ENCODE measurements at places on chromosomes 3 and 15. TPM values are rescaled to one million over a fixed set of nuclear protein-coding genes. Genes with fewer than 3 reads are reported as not detected.
A peak's percentile ranks its signal among the peaks of the same experiment; 100 is the strongest.

GRCh38 chr3:32493437-32494414 is 8.9 kb downstream of the CMTM6 start:
- no peak for DNase-seq

DNA sequence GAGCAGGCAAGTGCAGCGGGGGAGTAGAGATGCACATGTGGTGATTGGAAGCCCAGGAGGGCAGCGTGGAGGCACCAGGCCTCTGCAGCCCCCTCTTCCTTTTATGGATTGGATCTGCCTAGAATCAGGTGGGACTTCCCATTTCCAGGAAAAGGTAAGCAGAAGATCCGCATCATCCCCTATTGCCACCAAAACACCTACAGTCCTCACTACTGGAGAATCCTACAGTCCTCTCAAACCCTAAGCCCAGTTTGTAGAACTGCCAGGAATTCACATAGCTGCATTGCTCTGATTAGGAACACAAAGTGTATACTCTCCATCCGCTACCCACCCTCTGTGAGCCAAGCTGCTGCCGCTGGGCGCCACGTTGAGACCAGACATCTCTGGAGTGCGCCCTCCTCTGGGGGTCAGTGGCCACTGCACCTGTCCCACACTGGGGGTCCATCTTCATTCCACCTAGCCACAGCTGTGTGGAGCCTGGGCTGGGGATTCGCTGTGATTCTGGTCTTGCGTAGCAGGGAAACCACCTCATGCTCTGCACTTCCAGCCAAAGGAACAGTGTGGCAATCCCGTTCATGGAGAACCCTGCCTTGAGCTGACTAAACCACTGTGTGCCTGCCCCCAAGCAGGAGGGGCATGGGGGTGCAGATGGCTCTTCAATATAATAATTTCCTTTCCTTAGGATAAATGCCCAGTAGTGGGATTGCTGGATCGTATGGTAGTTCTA is 88.9 kb upstream of the PTX3 start:
- DNase-seq = no peak

DNA sequence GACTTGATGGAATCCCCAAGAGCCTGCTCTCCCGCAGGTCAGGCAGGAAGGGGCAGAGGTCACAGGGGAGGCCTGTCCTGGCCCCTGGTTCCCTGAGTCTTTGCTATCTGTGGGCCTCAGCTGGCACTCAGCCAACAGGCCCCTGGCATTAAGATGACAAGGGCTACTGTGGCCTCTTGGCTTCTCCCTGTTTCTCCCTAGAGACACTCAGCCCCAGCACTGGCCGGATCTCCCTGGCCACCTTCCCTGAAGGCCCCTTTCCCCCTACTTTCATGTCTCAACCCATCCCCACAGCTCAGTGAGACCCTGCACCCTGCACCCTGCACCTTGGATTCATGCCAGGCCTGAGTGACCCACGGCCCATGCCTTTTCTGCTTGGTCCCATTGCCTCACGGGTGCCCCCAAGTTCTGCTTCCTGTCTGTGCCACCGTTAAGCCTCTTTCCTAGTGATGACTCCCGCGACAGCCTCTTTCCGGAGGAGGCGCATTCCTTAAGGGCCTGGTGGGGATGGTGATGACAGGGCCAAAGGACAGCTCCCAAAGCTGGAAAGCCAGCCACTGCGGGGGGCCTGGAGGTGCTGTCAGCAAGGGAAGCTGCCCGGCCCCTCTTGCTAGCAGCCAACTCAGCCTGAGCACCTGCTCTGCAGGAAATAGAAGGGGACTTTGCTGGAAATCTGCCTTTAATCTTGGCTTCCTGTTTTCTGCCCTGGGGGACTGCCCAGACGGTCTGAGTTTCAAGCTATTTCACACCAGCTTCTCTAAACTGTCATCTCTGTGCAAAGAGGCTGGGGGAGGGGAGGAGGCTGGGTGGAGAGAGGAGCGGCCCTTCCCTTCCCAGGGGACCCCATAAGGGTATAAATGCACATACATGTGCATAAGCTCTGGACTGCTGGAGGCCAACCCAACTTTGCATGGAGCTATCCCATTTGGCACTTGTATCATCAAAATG is 4.8 kb upstream of the CSK start:
- no peak for DNase-seq

DNA sequence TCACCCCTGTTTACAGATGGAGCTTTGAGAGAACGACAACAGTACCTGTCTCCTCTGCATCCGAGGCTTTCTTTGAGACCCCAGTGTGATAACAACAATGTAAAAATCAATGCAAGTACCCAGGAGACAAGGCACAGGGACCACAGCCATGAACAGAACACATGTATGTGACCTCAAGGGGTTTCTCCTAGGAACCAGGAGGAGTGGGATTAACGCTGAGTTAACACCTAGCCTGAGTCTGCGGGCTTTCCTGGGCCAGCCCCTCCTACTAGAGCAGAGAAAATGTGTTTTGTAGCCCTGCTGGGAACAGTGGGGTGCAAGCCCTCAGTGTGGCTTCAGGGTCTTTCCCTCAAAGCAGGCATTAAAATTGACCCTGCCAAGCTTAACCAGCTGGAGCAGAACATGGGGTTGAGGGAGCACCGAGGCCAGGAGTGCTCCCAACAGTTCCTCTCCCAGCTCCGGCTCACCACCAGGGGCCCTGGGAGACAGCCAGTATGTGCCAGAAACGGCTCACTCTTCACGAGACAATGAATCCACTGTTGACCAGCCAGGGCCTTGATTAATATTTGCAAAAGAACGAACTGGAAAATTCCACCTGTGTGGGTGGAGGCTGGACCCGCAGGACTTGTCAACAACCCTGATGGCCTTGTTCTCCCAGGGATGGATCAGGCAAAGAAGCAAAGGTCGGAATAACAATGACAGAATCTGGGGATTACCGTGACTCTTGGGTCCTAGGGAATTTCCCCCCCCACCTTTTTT is 3.6 kb downstream of the CHDH start:
- no peak for DNase-seq

DNA sequence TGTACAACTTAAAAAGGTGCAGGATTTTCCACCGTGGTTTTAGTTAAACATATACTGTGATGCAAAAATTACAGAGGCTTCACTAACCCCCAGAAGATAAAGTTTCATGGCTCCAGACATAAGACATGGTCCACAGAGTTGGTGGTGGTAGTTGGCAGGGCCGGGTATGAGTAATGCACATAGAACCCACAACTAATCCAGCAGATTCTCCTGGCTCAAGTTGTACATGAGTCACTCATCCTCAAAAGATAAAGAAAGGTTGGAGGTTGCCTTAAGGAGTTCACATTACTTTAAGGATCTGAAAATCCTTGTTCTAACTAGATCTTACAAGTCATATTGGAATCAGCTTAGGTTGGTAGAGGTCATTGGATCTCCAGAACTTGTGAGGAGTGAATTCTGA is 98.3 kb upstream of the ZBTB20 start:
- no peak for DNase-seq

DNA sequence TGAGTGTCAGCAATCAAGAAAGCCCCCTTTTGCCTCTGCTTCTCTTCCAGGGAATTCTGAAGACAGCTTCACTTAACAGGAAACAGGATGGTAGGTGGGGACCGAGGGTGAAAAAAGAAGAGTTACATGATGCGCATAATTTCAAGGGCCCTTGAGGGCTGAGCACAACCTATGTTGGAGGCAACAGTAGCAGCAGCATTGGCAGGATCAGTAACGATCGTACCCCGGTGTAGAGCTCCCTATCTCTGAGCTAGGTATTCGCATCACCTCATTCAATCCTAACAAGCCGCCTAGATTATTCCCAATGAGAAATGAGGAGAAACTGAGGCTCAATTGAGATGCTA is 432 bp upstream of the RAD54L2 start:
- no peak for DNase-seq

DNA sequence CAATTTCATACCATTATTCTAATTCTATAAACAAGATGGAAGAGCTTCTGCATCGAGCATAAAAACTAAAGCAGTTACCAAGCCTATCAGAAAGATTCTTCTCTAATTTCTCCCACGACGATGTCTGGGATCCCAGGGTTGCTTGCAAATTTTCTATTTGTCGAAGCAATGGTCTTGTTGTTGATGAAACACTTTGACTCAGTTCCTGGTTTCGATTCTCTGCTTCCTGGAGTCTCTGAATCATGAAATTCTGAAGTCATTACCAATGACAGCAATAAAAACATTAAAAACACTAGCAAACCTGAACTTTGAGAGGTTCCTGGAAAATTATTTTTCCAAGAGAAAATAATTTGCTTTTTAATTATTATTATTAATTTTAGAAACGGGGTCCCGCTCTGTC is 18.7 kb downstream of the TMF1 start:
- DNase-seq = no peak

DNA sequence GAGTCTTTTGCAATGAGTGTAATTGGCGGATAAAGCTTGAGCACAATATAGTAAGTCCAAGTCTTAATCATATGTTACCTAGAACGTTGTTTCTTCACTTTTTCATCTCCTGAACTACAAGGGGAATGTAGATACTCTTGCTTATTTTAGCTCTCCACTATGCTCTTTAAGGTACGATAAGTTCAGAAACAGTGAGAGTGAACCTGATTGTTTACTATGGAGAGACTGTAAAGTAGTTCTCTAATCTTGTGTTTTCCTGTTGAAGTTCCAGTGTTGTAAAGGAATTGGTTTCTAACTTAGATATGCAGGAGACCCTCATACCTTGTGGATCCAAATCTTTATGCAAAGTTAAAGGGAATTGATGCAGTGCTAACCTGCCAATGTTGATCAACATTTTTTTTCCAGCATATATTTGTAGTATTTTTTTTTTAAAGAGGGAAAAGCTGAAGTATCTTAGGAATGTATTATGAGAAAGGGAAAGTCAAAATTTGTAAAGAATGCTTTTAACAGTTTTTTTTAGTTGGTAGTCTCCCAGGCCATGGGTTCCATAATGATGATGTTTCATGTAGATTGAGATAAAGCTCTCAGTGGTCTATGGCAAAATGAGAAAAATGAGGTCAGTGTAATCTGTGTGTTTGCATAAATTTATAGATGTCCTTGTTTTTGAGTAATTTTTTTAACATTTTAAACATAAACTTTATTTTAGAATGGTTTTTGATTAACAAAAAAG is 14.9 kb downstream of the ATP11B start:
- DNase-seq = no peak

DNA sequence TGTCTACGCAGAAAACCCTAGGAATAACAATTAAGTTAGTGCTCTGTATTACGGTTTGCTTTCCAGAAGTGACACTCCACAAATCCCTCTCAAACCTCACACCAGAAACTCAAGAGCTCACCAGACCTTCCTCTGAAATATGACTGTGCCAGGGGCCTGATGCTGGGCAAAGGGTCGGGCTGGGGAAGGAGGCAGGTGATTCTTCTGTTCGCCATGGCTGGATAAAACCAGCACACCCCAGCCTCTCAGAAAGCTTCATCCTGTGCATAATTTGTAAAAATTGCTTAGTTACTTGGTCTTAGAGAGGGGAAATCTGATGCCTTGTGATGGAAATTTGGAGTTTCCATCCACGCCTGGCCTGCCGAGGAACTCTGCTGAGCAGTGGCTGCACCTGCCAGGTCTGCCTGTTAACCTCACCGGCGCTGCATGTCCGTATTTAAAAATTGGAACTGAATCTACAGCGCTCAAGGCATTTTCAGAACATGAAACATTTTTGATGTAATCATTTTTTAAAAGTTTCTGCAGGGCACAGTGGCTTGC is 22.7 kb upstream of the ATP1B3 start:
- DNase-seq = no peak

DNA sequence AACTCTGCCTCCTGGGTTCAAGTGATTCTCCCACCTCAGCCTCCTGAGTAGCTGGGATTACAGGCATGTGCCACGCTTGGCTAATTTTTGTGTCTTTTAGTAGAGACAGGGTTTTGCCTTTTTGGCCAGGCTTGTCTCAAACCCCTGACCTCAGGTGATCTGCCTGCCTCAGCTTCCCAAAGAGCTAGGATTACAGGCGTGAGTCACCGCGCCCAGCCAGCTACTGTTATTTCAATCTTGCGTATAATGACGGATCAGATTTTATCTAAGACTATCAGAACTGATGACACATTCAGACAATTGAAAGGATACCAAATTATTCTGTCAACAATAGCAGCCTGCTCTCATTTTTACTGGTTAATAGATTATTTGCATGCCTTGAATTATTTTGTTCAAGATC is 612.2 kb downstream of the ZIC1 start:
- no peak for DNase-seq

- DNase-seq = no peak
Observed at GRCh38 chr3:73342077-73342476, 280.6 kb downstream of the EBLN2 start.

GRCh38 chr3:82087958-82088357 is 326.5 kb upstream of the GBE1 start:
- peak; percentile 49 for DNase-seq

CHL1 gene
- polyA plus RNA-seq = not detected

ALDH1A3 gene
- polyA plus RNA-seq = 1.1 TPM

BHLHE40 gene
- 18.8 TPM for polyA plus RNA-seq

MYO5C gene
- 0.13 TPM for polyA plus RNA-seq

BCHE gene
- polyA plus RNA-seq = not detected
